ENCODE measurements at places on chromosomes 12 and 14. TPM values are rescaled to one million over a fixed set of nuclear protein-coding genes. Genes with fewer than 3 reads are reported as not detected.

DNA sequence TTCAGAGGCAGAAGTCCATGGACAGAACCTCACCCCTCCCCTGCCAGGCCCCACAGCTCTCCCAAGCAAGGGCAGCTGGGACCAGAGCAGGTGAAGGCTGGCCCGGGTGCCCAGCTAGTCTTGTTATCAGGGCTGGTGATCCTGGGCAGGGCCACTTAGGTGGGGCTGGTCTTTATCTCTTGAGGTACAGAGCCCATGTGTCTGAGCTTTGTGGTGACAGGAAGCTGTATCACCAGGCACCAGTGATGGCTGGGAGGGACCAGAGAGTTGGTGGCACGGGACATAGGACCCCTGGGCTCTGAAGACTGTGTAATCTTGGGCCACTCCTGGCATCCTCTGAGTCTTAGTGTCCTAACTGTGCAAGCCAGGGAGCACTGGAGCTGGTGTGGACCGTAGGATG is 12.8 kb upstream of the HPD start:
- no peaks in the 10 kb centered on the region for H3K4me1 ChIP-seq
- H3K36me3 ChIP-seq: no peaks in the 10 kb centered on the region
- H3K27ac ChIP-seq: no peak overlapping the region
- H3K27me3 ChIP-seq: no peaks in the 10 kb centered on the region

The SLC17A8 gene
- 0.18 TPM for total RNA-seq

GRCh38 chr12:19849208-19849607 is 409.9 kb downstream of the AEBP2 start:
- no peak overlapping the region for H3K27ac ChIP-seq
- H3K4me3 ChIP-seq: no peak overlapping the region
- H3K36me3 ChIP-seq: no peaks in the 10 kb centered on the region
- H3K4me1 ChIP-seq: peaks cover 6% of the 10 kb centered on the region

The GLT1D1 gene
- 0.95 TPM for total RNA-seq

The KRT73 gene
- total RNA-seq: not detected
